ENCODE measurements at places on chromosomes 5 and 9.

DNA sequence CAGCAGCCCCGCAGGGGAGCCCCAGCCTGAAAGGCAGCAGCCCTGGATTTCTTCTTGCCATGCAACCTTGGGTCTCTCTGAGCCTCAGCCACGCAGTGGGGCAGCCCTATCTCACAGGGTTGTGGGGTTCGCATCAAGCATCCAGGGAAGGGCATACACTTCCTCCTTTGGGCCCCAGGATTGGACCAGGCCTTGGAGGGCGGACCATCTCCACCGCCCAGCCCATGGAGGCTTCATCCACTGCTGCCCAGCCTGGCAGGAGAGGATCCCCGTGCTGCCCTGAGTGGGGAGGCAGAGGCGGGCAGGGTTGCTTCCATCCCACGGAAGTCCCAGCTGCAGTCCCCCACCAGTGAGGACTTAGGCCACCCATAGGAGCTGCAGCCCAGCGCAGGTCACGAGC lies 5.3 kb downstream of the ADAMTS2 start:
- DNase-seq: no peak

- DNase-seq: no peak
Observed at GRCh38 chr9:33295571-33295970, 5.3 kb downstream of the NFX1 start.

- no peak for DNase-seq
Observed at GRCh38 chr5:87339986-87340385, 72.3 kb downstream of the RASA1 start.

- DNase-seq: no peak
Observed at GRCh38 chr9:103713631-103714030, 380.5 kb upstream of the SMC2 start.

DNA sequence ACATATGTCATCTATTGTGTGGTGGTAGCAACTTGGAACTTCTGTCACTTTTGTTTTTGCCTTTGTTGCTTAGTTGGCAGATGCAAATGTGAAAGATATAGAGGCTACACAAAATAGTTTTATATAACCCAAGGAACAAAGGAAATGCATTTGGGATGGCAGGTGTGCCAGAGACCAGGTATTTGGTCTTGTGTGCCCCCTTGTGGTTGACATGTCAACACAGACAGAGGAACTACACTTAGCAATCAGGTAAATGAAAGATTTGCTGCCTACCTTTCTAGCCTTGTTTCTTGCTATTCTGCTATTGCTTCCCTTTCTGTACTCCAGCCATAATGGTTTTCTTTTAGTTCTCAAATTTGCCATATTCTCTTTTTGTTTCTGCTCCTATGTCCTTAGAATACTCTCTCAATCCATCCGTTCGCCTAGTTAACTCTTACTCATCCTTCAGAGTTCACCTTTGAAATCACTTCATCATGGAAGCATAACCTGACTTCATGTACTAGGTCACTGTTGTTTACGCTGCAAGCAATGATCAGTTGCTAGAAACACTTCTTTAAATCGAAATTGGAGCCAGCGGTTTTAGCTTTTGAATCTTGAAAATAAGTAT lies 119.5 kb downstream of the TRPM3 start:
- no peak for DNase-seq

GRCh38 chr5:140005145-140005591 lies 37.9 kb downstream of the NRG2 start:
- DNase-seq: no peak

DNA sequence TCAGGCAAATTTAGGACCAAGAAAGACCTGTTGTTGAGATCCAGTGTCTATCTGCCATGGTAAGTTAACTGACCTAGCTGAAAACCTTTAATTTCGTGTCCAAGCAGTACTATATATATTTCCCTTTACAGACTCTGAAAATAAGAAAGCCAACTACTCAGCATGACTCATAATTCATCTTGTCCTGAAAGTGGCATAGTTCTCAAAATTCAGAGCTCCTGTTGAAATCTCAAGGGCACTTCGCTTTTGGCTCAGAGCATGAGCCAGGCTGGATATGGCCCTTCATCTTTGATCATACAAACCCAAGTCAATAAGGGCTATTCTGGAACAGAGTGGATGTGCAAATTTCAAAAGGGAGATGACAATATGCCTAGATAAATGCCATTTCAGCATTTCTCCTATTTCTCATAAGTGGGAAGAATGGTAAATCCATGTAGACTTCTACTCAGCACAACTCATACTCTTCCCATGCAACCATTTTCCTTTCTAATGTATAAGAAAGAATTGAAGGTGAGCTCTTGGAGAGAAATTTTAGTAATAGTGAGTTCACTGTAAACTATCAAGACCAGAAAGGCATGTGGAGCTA lies 567.9 kb upstream of the DAB2 start:
- DNase-seq: no peak

GRCh38 chr9:98833090-98833956 lies 25.9 kb downstream of the GALNT12 start:
- no peak for DNase-seq

DNA sequence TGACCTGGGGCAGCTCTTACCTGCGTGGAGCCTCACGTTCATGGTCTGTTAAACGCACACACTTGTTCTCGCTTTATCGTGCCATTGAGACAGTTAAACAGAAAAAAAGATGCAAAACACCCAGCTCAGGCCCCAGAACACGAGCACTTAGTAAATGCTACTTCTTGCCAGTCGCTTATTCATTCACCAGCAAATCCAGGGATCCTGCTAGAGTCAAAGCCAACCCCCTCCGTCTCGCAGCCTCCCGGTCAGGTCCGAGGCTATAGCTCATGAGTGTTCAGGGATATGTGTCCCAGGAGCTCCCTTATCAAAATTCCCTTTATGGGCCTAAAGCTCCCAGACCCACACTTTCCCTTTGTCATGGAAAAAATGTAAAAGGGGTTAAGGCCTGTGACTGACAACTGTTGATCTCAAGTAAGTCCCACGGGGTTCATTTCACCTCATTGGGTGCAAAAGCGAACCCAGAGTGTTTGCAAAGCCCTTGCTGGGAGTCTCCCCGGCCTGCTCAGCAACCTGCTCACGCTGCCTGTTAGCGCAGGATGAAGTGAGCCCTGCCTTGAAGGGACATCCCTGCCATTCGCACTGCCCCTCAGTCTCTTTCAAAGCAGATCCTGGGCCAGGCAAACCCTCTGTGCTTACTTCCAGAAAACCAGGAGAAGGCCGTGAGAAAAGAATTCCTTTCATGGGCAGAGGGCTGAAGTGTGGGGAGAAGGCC lies 40.7 kb downstream of the HRH2 start:
- no peak for DNase-seq

DNA sequence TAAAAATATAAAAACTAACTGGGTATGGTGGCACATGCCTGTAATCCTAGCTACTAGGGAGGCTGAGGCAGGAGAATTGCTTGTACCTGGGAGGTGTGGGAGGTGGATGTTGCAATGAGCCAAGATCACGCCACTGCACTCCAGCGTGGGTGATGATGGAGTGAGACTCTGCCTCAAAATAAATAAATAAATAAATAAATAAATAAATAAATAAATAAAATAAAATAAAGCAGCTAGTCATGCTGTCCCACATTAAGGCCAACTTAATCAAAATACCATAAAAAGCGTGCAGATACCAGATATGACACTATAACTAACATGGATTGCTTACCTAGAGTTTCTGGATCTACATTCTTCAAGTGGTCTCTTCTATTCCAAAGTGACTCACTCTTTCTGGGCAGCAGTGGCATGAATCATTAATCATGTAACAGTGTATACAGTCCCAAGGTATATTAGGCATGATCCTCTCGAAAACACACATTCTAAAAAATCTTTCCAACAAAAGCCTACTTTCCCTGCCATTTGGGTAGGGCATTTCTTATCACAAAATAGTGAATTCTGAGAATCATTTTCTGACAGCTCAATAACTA lies 187.1 kb downstream of the ELAVL2 start:
- no peak for DNase-seq

GRCh38 chr5:53123702-53124101 lies 14.1 kb upstream of the MOCS2 start:
- DNase-seq: no peak

- no peak for DNase-seq
Observed at GRCh38 chr5:15439801-15440200, 60.2 kb upstream of the FBXL7 start.
